Activated CD4-positive, alpha-beta T cell treated with anti-CD3 and anti-CD28 coated beads, Interleukin-2, amount 50 U/mL, for 48 hours (primary cell): ENCODE measurements at places on chromosomes 2 and 18.

- DNase-seq, result peak; percentile 81
Measured at GRCh38 chr2:111121828-111122630, 1.3 kb downstream of the BCL2L11 start.

DNA sequence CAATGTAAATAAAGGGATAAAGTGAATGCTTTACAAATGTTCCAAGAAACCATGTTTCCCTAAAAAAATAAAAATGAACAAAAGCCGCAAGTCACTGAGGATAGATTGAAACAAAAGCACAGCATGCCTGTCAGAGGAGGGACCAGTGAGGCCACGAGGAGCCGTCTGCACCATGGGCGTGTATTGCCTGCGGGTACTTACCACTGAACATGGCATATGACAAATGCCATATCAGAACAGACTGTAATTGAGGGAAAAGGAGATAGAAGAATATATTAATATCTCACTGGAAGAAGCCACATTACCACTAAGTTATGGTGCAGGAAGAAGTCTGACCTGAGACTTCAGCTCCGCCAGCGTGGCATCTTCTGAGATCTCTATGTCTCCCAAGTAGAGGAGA is 75.8 kb downstream of the USP40 start:
- DNase-seq, result no peak

DNA sequence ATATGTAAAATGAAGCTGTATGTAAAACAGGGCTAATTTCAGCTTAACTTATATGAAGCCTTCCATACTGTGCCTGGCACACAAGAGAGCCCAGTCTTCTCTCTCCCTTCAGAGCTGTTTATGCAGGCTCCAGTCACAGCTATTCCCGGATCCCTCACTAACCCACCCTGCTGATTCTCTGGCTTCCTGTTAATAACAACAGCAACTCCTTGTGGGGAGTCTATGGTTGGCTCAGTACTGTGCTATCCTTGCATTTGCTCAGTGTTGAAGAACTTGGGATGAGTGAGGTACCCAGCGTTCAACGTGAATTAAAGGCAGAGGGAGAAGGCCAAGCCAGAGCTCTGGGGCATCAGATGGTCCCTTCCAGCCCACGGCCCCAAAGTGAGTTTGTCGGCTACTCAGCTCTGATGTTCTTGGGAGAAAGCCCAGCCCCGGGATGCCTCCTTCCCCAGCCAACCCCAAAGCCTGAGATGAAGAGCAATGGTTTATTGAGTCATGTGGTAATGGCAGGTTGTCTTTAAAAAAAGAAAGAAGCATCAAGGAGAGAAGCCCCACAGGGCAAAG is 43.2 kb downstream of the PSD4 start:
- no peak for DNase-seq

GRCh38 chr2:129733041-129733440 is 246.4 kb upstream of the RAB6C start:
- no peak for DNase-seq

- DNase-seq, result no peak
Measured at GRCh38 chr2:1081451-1082225, 131.0 kb downstream of the SNTG2 start.

GRCh38 chr18:34550902-34551301 is 159.2 kb upstream of the DTNA start:
- no peak for DNase-seq

GRCh38 chr2:180571559-180571958 is 408.8 kb upstream of the UBE2E3 start:
- no peak for DNase-seq

DNA sequence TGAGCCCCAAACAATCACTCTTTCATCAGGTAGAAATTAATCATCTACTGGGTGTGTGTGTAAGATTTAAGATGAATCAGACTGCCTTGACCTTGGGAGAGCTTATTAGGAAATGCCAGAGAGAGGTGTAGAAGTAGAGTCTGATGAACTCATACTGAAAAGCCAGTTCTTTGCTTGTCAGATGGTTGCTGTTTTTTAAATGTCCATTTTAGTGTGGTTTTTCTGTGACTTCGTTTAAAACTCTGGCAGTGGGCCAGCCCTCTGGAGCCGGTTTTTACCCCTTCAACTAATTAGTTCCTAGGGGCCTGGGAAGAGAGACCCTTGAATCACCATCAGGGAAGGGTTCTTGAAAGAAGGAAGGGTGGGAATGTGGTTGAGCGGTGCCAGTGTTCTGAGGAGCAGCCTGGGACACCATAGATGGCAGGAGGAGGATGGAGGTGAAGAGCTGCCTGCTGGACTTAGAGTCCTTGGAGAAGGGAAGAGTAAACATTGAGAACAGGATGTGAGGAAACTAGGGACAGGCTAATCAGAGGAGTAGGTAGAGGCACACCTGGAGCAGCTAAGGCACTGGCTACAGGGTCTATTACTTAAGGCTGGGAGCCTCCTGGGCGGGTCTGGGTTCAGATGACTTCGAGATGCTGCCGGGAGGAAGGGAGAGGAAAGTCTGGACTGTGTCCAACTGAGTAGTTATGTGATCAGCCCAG is 66.1 kb downstream of the LRRFIP1 start:
- peak; percentile 43 for DNase-seq

GRCh38 chr2:143379955-143380354 is 250.7 kb downstream of the ARHGAP15 start:
- no peak for DNase-seq

DNA sequence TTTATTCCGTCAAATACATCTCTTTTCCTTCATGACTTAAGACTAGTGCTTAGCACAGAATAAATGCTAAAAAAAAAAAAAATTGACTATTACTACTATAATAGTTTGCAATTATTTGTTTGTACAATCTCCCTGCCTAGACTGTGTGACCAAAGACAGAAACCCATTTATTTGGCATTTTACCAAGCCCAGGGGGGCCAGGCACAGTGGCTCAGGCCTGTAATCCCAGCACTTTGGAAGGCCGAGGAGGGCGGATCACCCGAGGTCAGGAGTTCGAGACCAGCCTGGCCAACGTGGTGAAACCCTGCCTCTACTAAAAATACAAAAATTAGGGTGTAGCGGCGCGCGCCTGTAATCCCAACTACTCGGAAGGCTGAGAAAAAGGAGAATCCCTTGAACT is 1.4 kb downstream of the ASB3 start:
- no peak for DNase-seq

GRCh38 chr2:219912491-219912921 is 285.1 kb downstream of the SLC4A3 start:
- DNase-seq, result no peak

- no peak for DNase-seq
Measured at GRCh38 chr2:39215545-39215944, 28.2 kb downstream of the CDKL4 start.

DNA sequence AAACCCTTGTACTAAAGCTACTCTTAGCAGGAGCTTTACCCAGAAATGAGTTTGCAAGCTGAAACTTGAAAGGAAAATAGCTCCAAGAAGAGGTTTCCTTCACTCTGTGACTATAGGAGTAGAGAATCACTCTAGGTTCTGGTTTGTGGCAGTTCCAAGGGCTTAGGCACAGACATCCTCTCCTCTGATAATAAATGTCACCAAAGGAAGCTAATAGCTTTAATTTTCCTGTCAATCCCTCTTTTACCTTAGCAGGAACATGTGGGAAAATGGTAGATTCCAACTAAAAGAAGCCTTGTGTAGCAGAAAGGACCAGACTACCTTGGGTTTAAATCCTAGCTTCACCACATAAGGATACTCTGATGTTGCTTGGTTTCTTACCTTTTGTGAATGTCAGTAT is 104.0 kb downstream of the FSHR start:
- DNase-seq, result no peak

DNA sequence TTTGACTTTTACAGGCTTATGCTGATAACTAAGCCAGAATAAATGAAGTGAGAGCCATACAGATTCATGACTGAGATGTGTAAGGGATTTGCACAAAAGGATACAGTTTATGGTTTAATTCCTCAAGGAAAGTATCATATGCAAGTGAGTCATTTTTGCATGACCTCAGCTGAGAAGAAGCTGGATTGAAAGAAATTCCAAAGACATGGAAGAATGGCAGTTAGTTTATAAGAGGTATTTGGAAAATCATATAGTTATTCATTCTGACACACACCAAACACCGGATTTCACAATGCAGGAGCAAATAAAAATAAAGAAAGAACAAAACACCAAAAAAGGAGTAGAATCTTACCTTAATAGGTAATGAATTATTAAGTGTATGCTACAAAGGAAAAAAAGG is 83.2 kb upstream of the RND3 start:
- DNase-seq, result no peak

GRCh38 chr2:66445925-66446871 is 11.3 kb downstream of the MEIS1 start:
- no peak for DNase-seq

DNA sequence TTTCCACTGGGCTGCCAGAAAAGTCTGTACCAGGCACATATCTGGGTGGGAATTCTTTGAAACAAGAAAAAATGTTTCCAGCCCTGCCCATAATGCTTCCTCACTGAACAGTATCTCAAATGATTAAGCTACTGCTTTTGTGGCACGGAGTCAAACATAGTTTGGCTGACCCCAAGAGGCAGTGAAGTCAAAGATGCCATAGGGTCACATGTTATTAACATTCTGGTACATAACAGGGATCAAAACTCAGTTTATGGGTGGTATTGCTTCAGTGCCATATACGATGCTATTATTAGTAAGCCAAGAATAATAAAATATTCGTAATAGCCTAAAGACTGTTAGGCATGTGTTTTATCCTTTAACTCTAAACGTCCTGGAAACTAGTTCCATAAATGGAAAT is 112.4 kb downstream of the FEZ2 start:
- no peak for DNase-seq

DNA sequence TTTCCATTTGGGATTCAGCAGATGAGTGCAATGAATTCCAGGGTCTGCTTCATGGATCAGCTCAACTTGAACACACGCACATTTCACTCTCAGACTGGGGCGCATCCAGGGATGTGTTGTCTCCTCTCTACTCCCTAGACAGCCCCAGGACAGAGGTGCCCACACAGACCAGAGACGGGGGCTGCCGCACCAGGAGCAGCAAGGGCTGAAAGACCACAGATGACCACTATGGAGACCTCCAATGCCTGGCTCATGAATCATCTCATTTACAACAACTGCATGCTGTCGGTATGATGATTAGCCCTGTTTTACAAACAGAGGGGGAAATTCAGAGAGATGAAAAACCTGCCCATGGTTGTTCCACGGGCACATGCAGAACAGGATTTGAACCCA is 63.1 kb downstream of the CYP26B1 start:
- no peak for DNase-seq

- DNase-seq, result no peak
Measured at GRCh38 chr2:212974692-212975091, 176.7 kb downstream of the IKZF2 start.

GRCh38 chr2:47404356-47404755 is 1.4 kb downstream of the MSH2 start:
- no peak for DNase-seq

- DNase-seq, result peak; percentile 27
Measured at GRCh38 chr2:74441690-74442482, at the start of gene RTKN. Gene RTKN, minus strand, starts transcription at chr2:74441937. Its CDS starts 121 bp downstream, at chr2:74441816.

GRCh38 chr2:88187038-88187676 is 17.0 kb downstream of the THNSL2 start:
- peak; percentile 48 for DNase-seq

DNA sequence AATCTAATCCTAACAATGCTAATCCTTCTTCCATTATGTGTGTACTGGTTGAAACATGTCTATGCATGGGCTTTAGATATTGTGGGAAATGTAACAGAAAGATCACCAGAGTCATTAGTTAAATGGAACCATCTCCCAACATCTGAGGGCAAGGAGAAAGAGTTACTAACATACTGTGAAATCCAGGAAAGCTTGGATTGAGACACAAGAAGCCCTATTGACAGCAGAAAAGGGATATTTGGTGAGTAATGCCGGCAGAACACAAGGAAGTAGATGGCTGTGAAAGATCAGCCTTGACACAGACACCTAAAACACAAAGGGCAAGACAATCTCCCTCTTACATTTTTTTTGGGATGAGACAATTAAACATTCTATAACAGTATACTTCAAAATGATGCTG is 28.5 kb upstream of the LAMA1 start:
- no peak for DNase-seq

DNA sequence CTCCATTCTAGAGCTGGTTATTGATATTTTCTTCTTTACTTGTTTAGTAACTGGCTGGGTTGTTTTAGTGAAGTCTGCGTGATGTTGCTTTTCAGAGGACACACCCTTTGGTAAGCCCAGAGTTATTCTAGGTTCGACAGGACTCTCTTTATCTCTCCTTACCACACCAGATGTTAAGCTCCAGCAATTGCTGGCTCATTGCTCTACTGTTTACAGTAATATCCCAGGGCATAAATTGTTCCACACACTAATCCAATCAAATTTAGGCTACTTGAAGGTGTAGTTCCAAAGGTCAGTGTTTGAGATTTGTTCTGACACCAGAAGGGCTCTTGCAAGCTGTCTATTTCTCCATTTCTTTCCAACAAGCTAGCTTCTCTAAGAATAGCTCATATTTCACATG is 506.6 kb downstream of the NR4A2 start:
- no peak for DNase-seq

GRCh38 chr2:66771359-66771976 is 336.5 kb downstream of the MEIS1 start:
- DNase-seq, result no peak

DNA sequence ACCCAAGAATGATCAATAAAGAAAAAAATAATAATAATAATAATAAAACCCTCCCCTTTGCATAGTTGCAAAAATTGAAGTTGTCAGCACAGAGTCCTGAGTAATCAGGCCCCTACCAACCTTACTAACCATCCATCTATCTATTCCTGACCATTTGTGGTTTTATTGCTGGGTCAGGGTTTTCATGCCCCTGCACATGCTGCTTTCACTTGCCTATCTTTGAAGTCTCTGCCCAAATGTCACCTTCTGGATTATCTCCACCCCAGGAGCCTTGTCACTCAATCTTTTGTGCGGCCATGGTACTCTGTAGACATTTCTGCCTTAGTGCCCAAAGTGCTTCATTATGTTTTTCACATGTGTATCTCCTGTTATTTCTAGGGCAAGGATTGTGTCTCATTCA is 35.1 kb downstream of the SLC30A6 start:
- DNase-seq, result no peak

DNA sequence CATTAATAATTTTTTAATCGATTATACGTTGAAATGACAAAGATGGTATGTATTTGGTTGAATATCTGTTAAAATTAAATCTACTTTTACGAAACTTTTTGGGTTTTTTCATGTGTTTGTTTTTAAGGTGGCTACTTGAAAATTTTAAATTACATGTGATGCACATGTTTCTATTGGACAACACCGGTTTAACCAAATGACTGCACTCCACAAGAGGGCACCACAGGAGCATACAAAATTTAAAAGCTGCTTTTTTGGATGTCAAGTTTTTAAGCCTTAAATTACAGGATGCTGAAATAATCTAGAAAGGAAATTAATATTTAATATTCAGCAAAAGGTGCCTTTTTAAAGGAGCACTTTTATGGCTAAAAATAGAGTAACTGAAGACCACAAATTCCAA is 98.7 kb downstream of the ACVR1 start:
- DNase-seq, result peak; percentile 66

- DNase-seq, result no peak
Measured at GRCh38 chr2:128714285-128714684, 395.6 kb upstream of the HS6ST1 start.

- DNase-seq, result no peak
Measured at GRCh38 chr2:179569831-179570233, 291.6 kb downstream of the ZNF385B start.

GRCh38 chr2:67626656-67627055 is 229.5 kb downstream of the ETAA1 start:
- DNase-seq, result no peak

GRCh38 chr18:62182220-62182619 is 4.6 kb downstream of the PIGN start:
- no peak for DNase-seq

- no peak for DNase-seq
Measured at GRCh38 chr2:128499367-128500137, 180.9 kb upstream of the HS6ST1 start.
